ENCODE measurements at places on chromosomes 3 and 15.

DNA sequence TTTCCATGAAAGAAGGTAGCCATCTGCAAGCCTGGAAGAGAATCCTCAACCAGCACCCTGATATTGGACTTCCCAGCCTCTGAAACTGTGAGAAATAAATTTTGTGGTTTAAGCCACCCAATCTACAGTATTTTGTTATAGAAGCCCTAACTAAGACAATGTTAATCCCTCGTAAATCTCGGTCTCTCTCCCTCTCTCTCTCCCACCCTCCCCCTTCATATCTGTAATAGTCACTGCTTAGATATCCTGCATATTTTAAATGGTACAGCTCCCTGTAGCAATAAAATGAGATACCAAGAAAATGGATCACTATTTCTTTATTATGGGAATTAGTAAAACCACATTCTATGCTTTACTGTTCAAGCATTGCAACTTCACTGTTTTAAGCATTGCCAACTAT lies 21.0 kb upstream of the FAM174B start:
- no peak for DNase-seq

GRCh38 chr3:156151824-156152428 lies 31.5 kb downstream of the KCNAB1 start:
- no peak for DNase-seq

DNA sequence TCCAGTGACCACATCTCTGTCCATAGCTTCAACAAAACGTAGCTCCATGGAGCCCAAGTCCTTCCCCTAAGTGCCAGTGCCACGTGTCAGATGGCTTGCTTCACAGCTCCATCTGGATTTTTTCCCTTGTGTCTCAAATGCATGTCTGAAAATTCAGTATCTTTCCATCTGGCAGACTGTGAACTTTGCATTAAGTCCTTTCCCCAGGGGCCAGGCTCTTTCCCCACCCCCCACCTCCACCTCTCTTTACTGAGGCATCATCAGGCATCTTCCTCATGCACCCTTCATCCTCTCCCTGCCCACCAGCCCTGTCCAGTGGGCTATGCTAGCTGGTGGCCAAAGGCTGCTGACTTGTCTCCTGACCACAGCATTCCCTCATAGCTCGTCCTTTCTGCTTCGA lies 53.7 kb downstream of the PDIA5 start:
- no peak for DNase-seq

DNA sequence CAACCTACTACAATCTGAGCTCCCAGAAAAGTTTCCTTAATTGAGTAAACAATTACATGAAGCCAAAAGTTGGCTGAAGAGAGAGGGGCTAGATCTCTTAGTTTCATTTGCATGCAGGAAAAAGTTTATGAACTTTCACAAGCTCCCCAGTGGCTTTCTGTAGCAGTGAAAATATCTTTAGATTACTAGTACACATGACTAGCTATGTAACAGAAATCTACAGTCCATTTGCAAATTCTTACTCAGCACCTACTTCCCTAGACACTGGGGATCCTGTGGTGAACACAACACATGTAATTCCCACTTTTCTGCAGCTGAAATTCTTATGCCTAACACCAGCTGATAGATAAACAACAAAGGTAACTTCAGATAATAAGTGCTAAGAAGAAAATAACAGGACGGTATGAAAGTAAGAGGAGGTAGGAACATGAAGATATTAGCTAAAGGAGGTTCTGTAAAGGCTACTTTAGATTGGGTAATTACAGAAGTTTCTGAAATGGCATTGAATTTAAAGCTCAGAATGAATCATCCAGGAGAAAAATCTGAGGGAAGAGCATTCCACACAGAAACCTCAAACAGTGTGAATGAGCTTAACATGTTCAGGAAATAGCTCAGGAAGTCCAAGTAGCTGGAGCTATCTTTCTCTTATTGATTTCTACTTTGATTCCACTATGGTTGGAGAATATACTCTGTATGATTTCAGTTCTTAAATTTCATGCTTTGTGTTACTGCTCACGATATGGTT lies 204.8 kb downstream of the MAGI1 start:
- DNase-seq: no peak

- no peak for DNase-seq
Measured at GRCh38 chr3:78048698-78049097, 1008.8 kb downstream of the ROBO2 start.

GRCh38 chr3:100563652-100564211 lies 45.7 kb upstream of the ADGRG7 start:
- DNase-seq: no peak

DNA sequence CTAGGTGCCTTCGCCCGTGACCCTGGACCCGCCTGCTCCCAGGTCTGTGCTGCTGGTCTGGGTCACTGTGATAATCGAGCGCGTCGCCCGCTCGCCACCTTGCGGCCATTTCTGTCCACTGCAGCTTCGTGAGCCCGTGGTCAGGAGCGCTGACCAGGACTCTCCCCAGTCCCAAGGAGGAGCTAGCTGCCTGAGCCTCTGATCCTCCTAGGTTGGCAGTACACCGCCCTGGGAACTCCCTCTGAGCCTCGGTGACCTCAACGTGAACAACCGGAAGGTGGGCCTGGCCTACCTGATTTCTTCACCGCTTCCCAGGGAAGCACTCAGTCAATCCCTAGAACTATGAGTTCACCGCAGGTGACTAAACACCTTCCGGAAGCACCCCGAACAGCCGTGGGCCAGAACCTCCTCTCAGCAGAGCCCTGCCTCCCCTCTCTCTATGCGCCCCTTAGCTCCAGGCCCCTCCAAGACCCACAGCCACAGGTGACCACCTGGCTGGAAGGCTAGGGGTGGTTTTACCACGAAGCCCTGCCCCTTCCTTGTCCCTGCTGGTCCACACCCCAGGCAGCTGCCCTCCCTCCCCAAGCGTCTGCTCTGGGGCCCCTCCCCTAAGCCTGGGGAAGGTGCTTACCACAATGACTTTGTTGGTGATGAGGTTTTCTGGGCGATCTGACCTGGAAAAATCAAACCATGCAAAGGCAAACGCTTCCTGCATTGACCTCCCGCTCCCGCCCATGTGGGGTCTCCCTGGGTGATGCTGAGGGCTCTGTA lies 9.7 kb downstream of the PLA2G4D start:
- peak; percentile 9 for DNase-seq

DNA sequence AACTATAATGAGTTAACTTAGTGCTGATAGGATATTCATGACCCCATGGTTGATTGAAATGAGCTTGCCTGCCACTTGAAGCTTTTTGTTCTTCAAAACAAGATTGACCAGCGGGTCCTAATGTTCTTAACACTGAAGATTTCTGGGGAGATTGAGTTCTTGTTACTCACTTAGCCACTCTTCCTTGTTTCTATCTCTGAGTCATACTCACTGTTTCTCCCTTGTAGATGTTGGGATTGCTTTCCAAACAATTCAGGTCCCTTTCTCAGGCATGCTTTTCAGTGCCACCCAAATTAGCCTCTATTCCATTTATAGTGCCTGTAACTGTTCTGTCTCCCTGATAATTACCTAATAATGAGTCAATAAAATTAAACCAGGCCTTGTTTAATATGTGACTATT lies 517.0 kb downstream of the SQOR start:
- no peak for DNase-seq

- DNase-seq: peak; percentile 97
Measured at GRCh38 chr3:101676216-101676764, 642 bp downstream of the ZBTB11 start.

DNA sequence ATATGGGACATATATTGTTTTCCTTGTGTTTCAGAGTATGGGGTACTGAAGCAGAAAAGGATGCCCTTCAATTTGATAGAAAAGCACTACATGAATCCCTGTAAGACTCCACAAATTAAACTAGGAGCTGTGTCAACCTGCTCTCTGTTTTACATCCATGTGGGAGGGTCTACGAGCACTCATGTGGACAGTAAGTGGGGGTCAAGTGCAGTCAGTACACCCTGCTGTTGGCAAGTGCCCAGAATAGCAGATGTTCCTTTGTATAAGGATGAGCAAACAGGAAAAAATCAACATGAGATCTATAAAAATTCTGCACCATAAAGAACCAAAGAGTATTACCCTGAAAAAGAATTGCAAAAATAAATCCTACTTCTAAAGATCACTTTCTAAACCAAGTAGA lies 659.9 kb downstream of the SI start:
- DNase-seq: no peak

DNA sequence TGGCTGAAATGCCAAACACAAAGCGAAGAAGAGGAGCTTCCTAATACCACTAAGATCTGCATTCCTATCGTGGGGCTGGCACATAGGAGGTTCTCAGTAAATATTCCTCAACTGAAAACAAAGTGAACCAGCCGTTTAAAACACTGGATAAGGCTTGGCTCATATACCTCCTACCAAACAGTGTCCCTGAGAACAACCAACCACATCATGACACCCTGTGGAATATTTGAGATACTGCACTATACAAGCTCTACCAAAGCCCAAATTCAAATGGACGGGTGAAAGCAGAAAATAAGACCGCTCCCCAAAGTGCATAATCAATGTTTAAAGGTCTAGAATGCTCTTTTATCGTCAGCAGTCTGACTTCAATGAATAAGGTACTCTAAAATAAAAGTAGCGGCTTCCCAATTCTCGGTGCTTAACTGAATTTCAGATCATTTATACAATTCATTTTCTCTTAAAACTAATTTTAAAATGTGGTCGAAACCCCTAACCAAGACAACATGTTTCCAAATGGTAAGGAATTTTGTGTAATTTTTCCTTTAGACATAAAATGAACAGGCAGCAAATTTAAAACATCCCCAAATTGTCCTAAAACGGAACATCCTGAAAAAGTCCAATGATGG lies 425.8 kb downstream of the ERC2 start:
- DNase-seq: no peak
